ENCODE measurements at places on chromosomes 1 and 21.

- DNase-seq = no peak
Measured at GRCh38 chr1:175178056-175178455, 14.5 kb downstream of the KIAA0040 start.

DNA sequence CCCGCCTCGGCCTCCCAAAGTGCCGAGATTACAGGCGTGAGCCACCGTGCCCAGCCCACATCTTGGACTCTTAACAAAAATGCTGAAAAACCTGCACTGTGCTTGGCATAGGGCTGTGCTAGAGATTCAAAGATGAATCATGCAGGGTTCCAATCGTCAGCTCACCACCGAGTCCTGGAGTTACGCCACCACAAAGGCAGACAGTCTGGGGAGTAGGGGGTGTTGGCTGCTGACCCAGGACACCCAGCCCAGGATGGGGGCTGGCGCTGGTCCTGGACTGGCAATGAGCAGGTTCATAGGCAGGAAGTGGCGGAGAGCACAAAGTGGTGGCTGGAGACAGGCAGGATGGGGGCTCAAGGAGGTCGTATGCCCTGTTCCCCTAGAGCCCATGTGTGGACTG lies 16.0 kb downstream of the PSRC1 start:
- no peak for DNase-seq

DNA sequence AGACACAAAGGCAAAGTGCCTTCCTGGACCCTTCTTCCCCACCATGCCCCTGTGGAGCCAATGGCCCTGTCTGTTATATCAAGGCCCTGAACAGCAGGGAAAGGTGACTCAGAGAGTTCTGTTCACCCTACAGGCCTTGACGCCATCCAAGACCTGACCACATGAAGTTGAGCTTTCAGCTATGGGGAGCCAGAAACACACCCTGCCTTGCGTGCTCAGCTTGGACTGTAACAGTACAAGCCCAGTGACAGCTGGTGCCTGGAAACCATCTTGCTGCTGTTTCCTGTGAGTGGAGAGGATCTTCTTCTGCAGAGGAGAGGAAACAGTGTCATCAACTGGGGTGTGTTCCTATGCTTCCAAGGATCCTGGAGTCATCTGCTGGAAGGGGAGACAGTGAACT lies 165.0 kb upstream of the IRF2BP2 start:
- DNase-seq = no peak

- DNase-seq = no peak
Measured at GRCh38 chr1:115283249-115283648, 54.8 kb downstream of the NGF start.

DNA sequence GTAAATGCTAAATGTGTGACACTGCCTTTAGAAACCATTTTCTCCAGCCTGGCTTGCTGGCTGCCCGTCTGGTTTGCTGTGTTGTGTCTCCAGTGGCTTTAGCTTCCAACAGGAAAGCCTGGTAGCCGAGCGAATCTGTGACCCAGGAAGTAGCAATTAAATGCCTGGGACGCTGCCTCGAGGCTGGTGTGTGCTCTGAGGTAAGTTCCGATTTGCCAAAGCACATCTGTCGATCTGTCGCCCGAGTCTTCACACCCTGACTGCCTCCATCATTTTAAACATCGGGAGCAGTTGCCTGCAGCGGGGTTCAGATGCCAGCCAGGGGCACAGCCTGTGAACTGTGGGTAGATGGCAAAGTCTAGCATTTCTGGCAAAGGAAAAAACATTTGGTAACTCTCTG lies 2.2 kb downstream of the MIB2 start:
- no peak for DNase-seq

GRCh38 chr1:235325854-235326253 lies 2.1 kb downstream of the ARID4B start:
- no peak for DNase-seq

DNA sequence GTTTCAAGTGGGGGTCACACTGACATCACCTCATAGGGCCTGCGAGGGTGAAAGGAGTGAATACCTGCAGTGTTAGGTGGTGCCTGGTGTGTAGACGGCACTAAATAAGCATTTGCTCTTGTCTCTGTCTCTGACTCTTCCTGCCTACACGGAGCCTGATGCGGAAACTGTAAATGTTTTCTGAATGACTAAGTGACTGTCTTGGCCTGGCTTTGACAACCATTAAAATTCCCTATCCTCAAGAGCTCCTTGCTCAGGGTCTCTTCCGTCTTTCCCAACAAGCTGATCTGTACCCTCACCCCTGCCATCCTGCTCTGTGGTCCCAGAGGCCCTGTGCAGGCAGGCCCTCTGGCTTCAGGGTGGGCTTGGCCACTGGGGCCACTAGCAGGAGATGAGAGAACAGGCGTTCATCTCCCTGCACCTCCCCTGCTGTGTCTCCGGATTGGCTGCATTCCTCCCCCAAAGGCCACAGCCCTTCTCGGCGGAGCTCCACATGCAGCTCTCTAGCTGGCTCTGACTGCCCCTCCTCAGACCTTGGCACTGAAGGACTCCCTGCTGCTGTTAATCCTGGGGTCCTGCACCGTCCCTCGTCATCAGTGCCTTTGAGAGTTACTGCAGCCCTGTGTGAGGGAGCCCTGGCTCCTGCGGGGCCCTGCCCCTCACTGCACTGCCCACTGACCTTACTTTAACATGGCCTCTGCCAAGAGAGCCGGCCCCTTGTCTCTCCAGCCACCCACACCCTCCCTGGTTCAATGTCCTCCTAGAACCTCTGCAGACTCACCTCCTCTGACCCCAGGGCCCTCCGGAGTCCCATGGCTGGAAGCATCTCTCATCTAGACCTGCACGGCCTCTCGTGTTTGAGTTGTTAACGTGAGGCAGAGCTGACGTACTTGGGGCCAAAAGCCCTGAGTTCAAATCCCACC lies 211.1 kb downstream of the MATN1 start:
- no peak for DNase-seq

DNA sequence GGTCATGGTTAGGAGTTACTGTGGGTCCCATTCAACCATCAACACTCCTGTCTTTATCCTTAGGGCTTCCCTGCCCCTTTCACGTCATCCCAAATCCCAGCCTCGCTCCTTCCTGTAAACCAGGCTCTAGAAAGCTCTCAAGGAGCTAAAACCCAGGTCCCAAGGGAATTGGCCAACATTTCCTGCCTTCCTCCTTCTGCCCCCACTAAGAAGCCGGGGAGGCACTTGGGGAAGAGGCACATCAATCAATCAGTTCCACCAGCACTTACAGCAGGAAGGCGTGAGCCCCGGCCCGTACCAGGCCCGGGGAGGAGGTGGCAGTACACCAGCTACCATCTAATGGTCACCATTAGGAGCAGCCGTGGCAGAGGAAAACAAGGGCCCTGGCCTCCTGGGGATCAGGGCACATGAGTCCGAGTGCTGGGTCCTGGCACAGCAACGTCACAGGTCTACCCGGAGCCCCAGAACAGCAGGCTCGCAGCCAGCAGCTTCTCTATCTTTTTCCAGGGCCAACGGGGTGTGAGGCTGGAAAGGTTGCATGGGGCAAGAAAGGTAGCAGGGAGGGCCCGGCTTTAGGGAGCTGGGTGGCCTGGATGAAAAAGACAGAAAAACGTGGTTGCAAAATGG lies 108.6 kb downstream of the CASZ1 start:
- no peak for DNase-seq

GRCh38 chr1:19156676-19157075 lies 53.4 kb downstream of the UBR4 start:
- DNase-seq = no peak

DNA sequence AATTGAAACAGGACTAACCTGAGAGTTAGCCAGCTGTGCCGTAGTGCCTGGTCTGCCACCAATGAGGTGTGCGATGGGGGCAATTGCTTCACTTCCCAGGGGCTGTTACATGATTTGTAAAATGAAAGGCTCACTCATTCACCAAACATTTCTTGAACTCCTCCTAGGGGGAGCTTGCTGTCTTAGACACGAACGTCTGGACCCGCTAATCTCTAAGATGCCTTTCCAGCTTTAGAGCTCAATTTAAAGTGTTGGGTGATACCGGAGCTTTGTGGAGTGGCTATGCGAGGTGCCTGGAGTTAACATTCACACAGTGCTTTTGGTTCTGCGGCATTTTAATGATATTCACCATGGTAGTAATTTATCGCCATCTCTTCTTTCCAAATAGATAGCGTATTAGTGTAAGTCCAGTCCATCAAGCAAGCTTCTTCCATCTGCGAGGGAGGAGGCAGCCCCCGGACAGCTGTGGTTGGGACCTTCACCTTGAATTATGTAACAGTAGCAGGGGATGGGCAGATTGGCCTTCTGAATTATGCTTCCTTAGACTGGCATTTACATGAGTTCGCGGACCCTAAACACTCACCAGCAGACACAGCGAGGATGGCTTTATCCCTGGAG lies 179.9 kb downstream of the ADSS2 start:
- no peak for DNase-seq

GRCh38 chr1:198934901-198935305 lies 296.1 kb downstream of the PTPRC start:
- DNase-seq = no peak

DNA sequence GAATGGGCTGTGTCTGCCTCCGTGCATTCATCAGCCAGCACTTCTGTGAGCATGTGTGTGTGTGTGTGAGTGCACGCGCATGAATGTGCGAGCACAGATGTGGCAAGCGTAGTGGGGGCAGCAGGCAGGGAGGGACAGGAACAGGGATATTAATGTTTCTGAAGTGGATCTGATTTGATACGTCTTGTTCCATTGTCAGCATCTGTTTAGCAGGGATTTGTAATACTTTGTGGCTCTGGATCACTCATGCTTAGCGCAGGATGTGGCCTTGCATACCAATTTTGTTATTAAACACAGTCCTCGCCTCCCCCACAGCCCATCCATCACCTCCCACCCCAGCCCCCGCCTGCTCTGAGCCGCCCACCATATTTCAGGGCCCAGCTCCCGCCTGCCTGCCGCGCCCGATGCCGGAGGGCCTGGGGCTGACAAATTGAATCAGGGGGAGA lies 52.4 kb downstream of the TMEM53 start:
- no peak for DNase-seq

GRCh38 chr1:78427506-78427905 lies 63.3 kb upstream of the PTGFR start:
- no peak for DNase-seq

DNA sequence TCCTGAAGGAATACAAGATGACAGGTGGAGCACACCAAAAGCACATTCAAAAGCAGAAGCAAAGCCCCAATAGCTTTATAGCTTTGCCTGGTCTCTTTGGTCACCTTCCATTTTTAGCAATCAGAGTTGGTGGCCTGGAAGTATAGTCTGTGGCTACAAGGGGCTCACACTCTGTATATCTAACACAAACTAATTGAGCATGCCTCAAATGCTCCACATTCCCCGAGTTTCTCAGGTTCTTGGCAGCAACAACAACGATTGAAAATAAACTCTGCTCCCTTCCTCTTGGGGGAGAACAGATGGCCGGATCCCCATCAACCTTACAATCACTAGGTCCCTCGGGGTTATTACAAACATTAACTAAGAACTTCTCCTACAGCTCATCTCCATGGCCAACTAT lies 24.9 kb upstream of the TADA1 start:
- no peak for DNase-seq

- no peak for DNase-seq
Measured at GRCh38 chr1:203117611-203118575, 9.6 kb upstream of the ADORA1 start.

GRCh38 chr21:37799211-37800056 lies 116.8 kb downstream of the KCNJ6 start:
- DNase-seq = no peak

GRCh38 chr1:26283279-26283853 lies 3.5 kb downstream of the SH3BGRL3 start:
- DNase-seq = no peak

- no peak for DNase-seq
Measured at GRCh38 chr1:164867590-164867989, 308.6 kb downstream of the PBX1 start.

DNA sequence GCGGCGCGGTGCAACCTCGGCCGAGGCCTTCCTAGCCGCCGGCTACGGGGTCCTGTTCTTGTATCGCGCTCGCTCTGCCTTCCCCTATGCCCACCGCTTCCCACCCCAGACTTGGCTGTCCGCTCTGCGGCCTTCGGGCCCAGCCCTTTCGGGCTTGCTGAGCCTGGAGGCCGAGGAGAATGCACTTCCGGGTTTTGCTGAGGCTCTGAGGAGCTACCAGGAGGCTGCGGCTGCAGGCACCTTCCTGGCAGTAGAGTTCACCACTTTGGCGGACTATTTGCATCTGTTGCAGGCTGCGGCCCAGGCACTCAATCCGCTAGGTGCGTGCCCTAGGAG lies 379 bp downstream of the PPCS start:
- DNase-seq = no peak

DNA sequence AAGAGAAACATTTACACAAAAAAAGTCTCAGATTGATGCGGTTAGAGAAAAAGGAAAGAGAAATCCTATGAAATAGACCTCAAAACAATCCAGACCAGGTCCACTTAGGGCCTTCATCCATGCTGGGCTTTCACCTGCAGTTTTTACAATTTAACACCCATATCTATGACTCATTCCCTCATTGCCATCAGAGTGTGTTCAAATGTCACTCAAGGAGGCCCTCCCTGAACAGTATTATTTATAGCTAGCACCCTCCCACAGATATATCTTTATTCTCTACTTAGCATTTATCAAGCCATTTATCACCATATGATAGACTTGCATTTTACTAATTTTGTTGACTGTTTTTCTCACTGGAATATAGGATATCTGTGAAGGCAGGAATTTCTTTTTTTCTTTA lies 824 bp upstream of the KRTAP21-3 start:
- no peak for DNase-seq

DNA sequence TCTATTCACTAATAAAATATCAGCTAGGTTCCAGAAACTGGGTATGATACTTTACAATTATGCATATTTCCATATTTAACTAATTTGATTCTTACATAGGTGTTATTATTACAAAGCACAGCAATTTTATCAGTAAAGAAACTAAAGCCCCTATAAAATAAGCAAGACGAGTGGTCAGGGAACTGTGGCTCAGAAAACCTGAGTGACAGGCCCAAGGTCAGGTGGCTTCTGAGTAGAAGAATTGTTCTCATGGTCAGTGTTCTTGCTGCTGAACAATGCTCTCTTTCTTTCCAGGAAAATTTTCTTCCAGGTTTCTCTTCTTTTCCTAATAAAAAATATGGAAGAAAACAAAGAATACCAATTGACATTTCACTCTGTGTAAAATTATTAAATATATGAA lies 2.2 kb upstream of the ATP6V1G3 start:
- DNase-seq = no peak

DNA sequence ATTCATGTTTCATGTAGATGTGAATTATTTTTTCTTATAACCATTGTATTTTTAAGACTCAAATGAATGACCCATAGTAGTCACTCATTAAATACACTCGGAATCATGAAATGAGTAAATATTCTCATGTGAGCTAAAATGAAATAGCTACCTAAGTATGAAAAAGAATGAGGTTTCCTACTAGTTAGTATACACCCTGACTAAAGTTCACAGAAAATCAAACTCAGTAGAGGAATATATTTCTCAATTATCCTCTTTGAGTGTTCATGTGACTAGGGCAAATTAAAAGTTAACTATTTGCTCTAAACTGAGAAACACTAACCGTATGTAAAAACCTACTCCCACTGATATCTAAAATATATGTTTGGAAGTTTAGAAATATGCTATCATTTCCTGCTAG lies 187.8 kb downstream of the BRINP3 start:
- no peak for DNase-seq

GRCh38 chr1:10597492-10598388 lies 123.0 kb downstream of the PEX14 start:
- no peak for DNase-seq
